ENCODE measurements at places on chromosomes 5 and 9.

- DNase-seq = no peak
Measured at GRCh38 chr9:134937566-134938345, 20.0 kb upstream of the FCN1 start.

GRCh38 chr5:65412842-65413241 is 68.9 kb downstream of the ADAMTS6 start:
- no peak for DNase-seq

GRCh38 chr9:97629156-97629555 is 4.0 kb downstream of the TSTD2 start:
- DNase-seq = no peak

DNA sequence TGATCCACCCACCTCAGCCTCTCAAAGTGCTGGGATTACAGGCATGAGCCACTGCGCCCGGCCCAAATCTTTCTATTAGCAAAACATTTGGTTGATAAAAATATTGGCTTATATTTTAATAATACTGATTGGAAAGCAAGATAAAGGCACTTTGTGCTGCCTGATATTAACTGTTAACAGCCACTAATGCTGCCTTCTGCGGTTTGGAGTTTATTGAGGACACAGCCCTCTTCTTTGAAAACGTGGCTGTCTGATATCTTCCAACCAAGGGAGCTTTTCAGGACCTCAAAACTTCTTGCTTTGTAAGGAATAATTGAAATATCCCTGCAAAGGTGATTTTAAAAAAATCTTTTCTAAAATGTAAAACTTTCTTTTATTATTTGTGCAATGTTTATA is 94.0 kb downstream of the IQGAP2 start:
- DNase-seq = no peak

GRCh38 chr5:14809369-14810155 is 62.0 kb downstream of the ANKH start:
- DNase-seq = peak; percentile 67

- peak; percentile 58 for DNase-seq
Measured at GRCh38 chr9:133048595-133048994, 13.2 kb upstream of the CEL start.

DNA sequence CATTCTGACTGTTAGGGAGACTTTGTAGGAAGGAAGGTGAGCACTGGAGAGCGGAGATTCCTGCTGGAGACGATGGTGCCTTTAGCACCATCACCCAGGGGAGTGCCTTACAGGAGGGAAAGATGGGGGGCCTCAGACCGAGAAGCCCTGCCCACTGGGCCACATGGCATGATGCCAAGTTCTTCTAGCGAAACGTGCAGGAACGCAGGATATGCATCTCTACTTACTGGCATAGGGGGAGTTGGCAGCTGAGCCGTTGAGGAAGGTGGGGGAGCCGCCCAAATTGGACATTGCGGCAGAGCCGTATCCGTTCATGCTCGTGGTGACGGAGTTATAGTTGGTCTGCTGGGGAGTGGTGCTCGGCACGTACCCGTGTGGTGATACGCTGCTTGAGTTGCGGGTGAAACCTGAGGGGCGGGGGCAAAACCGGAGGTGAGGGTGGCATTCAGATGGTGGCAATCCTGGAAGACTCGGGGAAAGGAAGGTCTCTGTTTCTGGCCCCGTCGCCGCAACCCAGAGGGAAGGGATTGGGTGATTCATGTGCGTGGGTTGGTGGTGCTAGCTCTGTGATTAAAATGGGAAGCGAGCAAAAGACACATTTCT is 387.7 kb downstream of the EBF1 start:
- no peak for DNase-seq

DNA sequence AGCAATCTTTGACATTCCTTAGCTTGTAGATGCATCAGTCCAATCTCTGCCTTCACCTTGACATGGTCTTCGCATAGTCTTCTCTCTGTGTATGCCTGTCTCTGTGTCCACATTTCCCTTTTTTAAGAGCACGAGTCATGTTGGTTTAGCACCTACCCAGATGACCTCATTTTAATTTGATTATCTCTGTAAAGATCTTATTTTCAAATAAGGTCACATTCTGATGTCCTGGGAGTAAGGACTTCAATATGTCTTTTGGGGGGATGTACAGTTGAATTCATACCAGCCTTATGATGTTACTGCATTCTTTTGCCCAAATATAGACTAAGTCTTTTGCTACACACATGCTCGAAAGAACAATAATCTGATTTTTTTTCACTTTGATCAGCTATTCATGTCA is 6.9 kb downstream of the KCTD16 start:
- DNase-seq = no peak
